ENCODE measurements at places on chromosomes 6 and 20.

DNA sequence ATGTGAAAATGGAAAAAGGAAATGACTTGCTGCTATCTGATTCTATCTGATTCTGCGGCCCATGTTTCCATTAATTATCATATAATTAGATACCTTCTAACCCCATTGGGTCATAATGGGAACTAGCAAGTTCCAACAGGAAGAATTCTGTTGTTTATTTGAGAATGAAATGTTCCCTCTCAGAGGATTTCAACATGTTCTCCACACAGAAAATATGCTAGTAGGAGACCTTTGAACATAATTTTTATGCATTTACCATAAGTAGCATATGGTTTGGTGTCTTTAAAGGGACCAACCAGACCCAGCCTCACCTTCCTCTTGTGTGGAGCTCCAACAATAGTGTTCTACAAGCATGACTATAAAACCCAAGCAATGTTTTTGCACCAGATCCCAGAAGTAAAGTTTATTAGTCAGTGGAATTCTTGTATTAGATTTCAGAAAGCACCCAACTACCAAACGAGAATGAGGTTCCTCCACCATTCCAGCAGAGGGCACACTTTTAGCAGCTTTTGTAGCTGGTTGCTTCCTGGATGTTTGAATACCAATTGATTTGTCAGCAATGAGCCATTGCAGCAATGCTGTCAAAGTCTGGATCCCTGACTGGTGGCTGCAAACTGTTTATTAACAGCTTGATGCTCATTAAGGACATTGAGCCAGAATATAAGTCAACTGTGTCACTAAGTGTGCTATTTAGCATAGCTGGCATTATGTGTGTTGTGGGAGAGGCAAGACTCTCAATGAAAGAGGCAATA lies 143.6 kb upstream of the GJE1 start:
- peak; percentile 38 for DNase-seq

DNA sequence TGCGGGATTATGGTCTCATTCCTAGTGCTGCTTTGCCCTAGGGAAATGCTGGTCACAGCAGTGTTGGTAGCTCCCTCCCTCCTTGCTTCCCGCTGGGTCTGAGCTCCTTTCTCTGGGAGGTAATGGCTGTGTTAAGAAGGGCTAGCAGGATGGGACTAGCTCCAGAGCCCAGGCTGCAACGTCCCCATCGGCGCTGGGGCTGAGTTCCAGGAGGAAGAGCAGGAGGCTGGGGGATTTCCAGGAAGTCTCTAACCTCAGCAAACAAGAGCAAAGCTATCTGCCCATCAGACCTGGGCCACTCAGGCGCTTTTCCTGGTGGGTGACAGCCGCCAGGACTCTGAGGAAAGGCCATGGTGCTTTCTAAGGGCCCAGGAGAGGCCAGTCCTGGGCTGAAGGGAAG lies 174.2 kb downstream of the DLL1 start:
- DNase-seq = no peak

GRCh38 chr20:12729326-12729725 lies 279.4 kb upstream of the SPTLC3 start:
- no peak for DNase-seq

DNA sequence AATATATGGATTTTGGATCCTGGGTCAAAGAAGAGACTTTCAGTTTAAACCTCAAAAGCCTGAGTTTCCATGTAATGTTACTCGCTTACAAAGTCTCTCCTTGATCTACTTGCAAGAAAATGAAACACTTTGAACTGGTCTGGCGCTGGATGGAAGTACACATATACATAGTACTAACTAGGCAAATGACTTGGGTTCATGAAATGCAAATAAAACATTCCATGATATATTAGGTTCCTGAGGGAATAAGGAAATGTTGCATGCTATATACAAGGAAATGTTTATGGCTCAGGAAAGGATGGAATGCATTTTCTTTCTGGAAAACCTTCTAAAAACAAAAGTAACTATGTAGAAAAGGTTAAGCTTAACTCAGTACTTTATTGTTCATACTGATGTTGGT lies 11.4 kb upstream of the TXLNB start:
- DNase-seq = no peak

- DNase-seq = peak; percentile 52
Observed at GRCh38 chr20:32189691-32190615, 17.6 kb downstream of the PLAGL2 start.

DNA sequence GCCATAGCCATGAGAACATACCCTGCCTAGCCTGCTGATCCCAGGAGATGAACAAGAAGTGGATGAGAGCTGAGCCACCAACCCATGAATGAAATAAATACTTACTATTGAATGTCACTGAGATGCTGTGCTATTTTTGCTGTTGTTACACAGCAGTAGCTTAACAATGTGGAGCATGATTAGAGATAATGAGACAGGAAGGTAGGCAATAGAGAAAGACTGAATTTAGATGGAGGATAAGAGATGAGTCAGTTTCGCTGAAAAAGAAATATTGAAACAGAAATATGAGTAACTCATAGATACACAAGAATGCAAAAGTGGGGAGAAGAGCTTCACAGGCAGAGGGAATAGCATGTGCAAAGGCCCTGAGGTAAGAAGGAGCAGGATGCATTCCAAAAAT lies 94.9 kb upstream of the TOP1 start:
- DNase-seq = no peak

DNA sequence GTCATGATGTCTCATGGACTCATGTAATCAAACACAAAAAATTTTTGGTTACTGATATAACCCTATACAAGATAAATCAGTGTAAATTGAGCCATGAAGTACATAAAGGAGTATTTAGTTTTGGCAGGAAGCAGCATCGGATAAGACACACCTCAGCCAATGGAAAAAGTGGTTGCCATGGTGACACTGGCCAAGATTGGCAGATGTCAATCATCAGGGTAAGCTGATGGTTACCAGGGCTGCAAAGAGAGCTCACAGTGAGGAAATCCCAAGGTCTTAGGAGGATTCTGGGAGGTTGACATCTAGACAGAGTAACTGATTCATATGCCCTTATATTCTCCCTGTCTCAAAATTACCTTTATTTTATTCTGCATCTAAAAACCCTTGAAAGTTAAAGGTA lies 203.8 kb upstream of the PCSK2 start:
- DNase-seq = no peak

DNA sequence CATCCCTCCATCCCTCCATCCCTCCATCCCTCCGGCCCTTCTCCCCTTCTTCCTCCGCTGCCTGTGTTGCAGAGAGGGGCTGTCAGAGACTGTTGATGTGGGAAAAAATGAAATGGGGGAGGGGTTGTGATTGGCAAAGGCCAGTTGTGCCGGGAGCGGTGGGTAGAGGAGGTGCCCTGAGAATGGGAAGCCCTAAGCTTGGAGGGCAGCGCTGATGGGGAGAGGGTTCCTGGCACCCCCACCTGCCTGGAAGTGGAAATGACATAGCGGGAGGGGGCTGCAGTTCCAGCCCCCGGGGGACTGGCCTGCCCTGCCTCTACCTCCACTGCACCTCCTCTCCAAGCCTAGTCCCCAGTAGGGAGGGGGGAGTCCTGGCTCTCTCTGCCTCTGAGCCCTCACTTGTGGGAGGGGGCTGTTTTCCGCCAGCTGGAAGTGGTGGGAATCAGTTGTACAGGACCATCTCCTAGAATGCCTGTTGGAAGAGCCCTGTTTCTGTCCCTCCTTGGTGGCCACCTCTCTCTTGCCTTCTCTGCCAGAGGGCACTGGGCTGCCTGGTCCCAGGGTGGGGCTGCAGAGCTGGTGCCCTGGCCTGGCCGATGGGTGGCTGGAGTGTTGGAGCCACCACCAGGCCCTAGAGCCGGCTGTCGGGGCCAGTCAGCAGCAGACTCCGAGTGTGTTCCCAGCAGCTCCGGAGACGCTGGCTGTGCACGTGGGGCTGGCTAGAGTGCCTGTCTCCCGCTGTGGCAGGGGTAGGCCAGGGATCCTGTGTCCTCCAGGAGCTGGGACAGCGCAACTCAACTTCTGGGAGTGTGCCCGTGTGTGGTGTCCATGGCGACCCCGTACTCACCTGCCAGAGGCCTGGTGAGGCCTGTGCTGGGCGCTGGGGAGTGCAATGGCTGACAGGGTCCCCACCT lies 1.5 kb downstream of the DLGAP4 start:
- no peak for DNase-seq

GRCh38 chr6:21751608-21752007 lies 158.1 kb downstream of the SOX4 start:
- DNase-seq = no peak

GRCh38 chr6:151436802-151437201 lies 15.1 kb downstream of the RMND1 start:
- no peak for DNase-seq

- peak; percentile 59 for DNase-seq
Observed at GRCh38 chr6:143536866-143537691, 25.6 kb upstream of the FUCA2 start.

DNA sequence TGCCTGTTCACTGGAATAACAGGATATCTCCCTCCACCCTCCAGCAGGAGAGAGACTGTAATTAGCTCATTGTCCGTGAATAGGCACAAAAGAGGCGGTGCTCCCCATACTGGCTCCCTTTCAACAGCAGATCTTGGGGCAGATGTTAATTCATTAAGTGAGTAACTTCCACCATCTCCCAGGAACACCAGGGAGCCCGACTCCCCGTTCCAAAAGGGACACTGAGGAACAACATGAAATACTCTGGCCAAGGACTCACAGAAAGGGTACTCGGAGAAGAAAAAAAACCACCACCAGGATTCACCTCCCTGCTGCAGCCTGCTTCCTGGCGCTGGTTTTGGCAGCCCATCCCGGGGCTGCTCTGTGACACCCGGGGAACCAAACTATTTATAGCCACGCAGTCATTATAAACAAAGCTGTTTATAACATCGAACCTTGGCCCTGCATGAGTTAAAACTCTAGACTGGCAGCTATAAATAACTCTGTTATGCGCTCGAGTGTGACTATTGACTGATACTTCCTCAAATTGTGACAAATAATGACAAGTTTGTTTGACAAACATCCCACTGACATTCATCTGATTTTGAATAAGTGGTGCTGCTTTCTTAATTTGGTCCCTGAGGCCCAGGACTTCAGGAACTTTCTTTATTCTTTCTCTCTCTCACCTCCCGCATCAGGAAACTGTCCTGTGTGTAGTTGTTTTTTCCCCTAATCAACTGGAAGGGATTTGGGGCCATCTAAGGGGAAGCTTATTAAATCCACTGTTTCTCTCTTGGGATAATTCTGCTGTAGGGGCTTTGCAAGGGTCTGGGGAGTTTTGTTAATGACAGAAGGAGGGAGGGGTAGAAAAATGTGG lies 521.6 kb downstream of the CD83 start:
- DNase-seq = no peak

DNA sequence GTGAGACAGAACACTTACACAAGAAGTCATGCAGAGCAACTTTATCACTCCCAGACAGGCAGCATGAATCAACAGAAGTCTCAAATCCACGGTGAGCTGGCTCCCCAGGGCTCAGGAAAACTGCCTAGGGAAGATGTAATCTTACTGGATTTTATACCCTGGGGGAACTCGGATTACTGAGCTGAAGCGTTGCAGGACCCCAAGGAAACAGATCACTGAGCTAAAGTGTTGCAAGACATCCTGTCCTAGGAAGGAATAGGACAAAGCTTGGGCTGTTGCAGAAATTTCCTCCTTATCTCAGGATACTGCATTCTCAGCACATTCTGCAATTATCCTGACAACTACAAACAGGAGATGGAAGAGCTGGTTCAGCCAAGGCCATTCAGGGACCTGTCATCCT lies 224.8 kb downstream of the TFAP2A start:
- DNase-seq = no peak

DNA sequence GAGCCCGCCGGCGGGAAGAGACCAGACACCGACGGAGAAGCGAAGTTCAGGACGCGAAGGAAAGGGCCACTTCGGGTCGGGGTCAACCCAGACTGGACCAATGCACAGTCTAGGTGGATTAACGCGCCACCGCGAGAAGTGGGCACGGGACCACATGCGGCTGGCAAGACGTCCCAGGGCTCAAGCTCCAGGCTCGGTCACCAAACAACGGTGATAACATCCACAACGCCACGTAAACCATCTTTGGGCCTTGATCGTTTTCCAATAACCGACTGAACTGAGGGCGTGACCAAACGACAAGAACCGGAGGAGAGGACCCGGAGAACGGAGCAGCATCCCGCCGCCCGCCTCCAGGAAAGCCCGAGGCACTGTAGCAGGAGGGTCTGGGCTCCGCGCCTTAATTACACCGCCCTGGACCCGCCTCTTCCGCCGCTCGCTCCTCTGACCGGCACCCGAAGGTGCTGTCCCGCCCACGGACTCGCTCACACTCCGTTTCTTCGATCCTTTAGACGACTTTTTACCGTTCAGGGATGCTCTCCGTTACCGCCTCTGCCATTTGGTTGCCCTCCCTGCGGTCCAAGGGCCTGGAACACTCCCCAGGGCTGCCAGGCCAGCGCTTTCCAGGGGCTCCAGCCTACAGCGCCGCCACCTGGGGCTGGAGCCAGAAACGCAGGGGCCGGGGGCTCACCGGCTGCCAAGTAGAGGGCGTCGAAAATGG lies 44.1 kb downstream of the DPPA5 start:
- DNase-seq = peak; percentile 65

GRCh38 chr20:21323640-21324039 lies 20.5 kb downstream of the XRN2 start:
- no peak for DNase-seq

GRCh38 chr20:59120491-59120890 lies 43.1 kb upstream of the ZNF831 start:
- peak; percentile 25 for DNase-seq

DNA sequence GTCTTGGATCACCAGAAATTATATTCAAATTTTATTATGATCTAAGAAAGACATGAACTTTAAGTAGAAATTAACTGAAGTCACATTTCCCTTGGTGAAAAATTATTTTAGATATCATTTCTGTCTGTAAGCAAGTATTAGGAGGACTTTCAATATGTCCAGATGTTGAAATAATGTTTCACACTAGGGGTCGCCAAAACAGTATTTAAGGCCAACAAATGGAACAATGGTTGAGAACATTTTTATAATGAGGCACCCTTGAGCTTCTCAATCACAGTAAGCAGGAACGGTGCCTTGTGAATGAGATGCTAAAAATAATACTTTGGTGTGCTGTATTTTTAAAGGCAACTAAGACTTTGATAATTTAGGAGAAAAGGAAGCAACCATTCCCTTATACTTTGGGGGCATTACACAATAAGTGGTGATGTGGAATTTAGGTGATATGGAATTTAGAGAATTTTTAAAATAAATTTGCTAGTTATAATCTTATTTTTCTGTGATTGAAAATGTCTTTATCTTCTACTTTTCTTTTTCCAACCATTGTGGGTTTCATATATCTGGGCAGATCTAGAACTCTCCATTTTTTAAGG lies 9.6 kb upstream of the SF3B5 start:
- DNase-seq = peak; percentile 62

GRCh38 chr6:21201187-21201586 lies 392.4 kb upstream of the SOX4 start:
- no peak for DNase-seq

- no peak for DNase-seq
Observed at GRCh38 chr6:7646394-7646793, 56.4 kb downstream of the SNRNP48 start.

Measured in stimulated activated CD4-positive, alpha-beta T cell treated with anti-CD3 and anti-CD28 coated beads, Interleukin-4, amount 100 ng/mL, for 24 hours (primary cell).